Left forelimb (tissue), 1 donor: ENCODE measurements at places on chromosomes 16 and 17.
A peak's percentile ranks its signal among the peaks of the same experiment; 100 is the strongest.

GRCh38 chr16:10937068-10937859, 5.0 kb downstream of the DEXI start:
- DNase-seq, result no peak

GRCh38 chr17:63126607-63127006, 160.6 kb downstream of the TANC2 start:
- no peak for DNase-seq

GRCh38 chr17:50055055-50055425, 870 bp upstream of the ITGA3 start:
- no peak for DNase-seq

DNA sequence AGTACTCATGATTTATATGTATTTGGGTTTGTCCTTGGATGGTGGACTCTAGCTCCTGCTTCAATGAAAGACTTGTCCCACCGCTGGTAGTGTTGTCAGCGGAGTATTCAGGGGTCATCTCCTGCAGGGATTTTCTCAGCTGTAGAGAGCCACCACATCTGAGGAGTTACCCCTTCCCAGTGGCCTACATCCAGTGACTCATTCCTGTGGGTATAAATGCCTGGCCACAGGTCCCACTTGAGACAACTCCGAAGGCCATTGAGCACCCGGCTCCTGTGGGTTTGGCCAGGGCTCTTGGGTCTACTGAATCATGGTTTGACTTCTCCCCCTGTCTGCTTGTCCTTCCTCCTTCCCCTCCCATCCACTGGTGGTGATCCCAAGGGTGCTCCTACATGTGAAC, 34.6 kb upstream of the WSB1 start:
- no peak for DNase-seq

DNA sequence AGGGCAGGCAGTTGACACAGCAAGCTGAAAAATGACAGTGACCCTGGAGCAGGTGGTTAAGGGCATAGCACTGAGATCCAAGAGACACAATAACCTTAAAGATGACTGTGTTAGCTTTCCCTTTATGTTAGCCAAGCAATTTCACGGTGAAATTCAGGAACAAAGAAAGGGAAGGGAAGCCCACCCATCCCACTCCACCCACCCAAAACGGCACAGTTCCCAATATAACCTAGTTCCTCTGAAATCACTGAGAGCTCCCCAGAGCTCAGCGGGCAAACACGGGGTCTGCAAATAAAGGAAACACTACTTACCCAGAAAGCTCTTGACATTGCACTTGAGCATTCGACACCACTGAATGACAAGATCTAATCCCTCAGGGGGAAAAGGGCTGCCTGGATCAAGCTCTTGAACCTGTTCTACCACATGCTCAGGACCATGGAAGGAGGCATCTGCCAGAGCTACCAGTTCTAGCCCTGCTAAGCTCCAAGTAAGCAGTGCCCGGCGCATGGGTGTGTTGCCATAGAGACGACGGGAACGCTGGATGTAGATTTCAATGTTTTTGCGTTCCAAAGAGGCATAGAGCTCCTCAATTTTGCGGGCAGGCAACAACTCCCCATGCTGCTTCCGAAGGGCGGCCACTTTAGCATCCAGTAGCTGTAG, 10.6 kb downstream of the BLTP2 start:
- no peak for DNase-seq

- no peak for DNase-seq
Observed at GRCh38 chr16:2468233-2468724, 2.8 kb upstream of the NTN3 start.

- DNase-seq, result no peak
Observed at GRCh38 chr16:47486856-47487255, 25.7 kb downstream of the PHKB start.

DNA sequence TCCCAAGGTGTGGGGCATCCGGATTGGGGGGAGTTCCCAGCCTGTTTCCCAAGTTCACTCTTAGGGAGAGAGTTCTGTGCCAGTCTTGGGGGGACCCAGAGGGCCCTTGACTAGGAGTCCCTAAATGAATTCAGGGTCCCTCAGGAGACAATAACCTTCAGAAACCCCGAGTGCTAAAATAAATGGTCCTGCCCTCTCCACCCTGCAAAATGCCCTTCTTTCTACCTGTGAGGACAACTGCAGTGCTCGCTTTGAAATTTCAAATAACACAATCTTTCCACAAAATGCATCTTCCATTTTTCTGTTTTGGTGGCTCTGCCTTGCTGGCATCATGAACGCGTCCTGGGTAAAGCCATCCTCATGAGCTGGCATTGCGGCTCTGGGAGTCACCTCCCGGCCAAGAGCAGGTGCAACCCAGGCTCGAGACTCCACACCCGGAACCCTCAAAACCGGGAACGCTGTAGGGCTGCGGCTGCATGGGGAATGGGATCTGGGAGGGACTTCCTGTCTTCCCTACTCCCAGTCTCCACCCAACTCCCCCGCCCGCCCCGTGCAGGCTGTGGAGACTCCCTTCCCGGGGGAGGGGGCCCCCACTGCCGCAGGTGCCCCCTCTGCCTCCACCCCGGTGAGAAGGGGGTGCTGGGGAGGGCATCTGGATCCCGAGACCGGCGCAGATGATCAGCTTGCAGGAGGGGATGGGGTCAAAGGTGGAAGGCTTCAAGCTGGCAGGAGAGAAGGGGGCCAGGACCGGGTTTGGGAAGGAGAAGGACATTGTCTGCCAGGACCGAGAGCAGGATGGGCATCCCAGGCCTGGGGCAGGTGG, at the start of gene ZNF205:
Gene ZNF205, plus strand, starts transcription at position 529 of the 823 bp plus-strand sequence. CDS start 845 bp downstream, outside the sequence.
- peak; percentile 86 for DNase-seq

- DNase-seq, result no peak
Observed at GRCh38 chr17:5238333-5238732, 3.7 kb upstream of the SCIMP start.

GRCh38 chr17:62882284-62882683, 74.2 kb upstream of the MARCHF10 start:
- DNase-seq, result no peak

DNA sequence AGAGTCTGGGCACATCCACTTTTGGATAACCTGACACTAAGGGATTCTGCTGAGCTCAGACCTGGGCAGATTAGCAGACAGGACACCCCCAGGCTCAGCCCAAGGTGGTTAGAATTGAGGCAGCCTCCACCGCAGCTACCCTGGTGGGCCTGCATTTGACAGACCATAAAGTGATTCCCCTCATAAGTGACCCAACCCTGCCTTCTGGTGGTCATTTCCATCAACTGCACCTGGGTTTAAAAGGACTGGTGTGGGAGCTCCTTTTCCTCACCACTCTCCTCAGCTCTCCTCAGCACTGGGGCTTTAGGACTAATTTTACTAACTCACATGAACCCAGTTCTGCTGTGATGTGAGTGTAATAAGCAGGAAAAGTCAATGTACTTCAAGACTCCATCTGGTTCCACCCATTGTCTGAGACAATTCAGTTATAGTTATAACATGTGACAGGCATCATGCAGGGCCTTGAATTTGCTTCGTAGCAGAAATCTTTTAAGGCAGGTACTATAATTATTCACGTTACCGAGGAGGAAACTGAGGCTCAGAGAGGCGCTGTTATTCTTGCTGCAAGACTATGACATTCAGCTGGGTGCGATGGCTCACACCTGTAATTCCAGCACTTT, 42.5 kb downstream of the MYH3 start:
- DNase-seq, result peak; percentile 79

GRCh38 chr17:14316126-14316832, 15.4 kb downstream of the HS3ST3B1 start:
- no peak for DNase-seq

DNA sequence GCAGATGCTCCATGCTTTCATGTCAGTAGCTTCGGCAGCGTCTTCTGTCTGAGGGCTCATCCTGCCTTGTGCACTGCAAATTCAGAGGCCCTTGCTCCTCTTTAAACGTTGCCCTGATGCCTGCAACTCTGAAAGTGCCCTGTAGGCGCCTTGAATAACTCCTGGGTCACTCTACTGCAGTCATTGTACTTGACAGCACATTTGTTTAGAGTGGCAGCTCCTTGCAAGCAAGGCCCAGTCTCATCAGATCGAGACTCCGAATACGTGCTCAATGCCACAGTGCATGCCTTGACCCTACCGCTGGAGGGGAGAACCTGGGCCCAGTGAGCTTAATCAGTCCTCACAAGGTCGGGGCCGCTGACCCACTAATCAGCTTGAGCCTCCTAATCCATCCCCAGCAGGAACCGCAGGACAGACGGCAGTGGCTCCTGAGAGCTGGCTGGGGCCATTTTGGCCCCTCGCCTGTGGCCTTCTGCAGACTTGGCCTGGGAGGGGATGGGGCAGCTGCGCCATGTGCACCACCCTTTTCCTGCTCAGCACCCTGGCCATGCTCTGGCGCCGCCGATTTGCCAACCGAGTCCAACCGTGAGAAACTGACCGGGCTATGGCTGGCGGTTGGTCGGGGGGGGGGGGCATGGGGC, at the start of gene PRCD:
Gene PRCD, plus strand, starts transcription at position 414 of the 641 bp plus-strand sequence. Its CDS starts 98 bp downstream, at position 512.
- peak; percentile 59 for DNase-seq

- DNase-seq, result no peak
Observed at GRCh38 chr17:81576621-81577277, 24.6 kb upstream of the FAAP100 start.

DNA sequence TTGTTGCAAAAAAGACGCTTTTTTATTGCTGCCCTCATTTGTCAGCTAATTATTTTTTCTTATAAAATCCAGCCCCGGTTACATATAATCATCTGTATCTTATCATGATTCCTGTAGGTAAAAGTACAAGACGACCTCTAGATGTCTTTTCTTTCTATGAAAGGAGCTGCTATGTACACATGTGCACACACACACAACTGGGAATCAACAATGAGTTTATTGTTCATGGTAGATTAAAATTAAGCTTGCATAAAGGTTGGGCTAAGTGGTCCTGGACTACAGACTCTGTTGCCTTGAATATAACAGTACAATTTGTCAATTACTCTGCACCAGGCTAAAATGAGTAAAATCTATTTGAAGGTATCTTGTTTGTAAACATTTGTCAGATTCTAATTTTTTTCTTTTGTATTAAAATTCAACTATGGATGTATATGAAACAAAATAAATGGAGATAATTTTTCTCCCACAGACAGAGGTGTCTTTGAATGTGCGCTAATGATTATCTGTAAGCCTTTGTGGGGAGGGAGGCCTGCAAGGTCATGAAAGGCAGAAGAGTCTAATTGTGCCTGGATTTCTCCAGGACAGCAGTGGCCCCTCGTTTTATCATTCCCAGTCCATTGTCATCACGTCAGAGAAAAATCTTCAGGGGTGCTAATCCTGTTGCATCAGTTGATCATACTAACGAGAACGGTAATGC, 13.4 kb downstream of the C17orf58 start:
- DNase-seq, result no peak

DNA sequence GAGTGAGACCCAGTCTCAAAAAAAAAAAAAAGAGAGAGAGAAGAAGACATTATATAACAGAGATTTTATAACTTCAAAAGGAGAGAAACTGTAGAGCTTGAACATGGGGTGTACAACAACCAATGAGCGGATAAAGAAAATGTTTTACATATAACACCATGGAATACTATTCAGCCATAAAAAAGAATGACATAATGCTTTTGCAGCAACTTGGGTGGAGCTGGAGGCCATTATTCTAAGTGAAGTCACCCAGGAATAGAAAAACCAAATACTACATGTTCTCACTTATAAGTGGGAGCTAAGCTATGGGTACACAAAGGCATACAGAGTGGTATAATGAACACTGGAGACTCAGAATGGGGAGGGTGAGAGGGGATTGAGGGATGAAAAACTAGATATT, 61.1 kb downstream of the CHD9NB start:
- no peak for DNase-seq

GRCh38 chr16:57528499-57529390, 7.6 kb downstream of the CCDC102A start:
- DNase-seq, result peak; percentile 40

DNA sequence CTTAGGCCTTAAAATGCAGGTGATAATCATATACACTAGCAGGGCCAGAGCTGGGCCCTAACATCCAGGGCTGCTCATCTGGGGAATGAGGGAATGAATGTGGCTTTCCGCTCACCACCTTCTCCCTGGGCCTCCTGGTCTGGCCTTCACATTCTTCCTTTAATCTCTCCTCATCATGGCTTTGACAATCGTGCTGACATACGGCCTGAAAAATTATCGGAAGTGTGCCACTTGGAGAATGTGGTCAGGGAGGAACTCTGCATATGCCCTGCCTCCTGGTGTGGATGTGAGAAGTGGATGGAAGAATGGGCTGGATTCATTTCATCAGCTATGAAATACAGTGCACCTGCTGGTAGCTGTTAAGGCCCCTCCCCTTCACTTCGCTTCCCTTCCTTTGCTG, 2.4 kb downstream of the WSCD1 start:
- no peak for DNase-seq

DNA sequence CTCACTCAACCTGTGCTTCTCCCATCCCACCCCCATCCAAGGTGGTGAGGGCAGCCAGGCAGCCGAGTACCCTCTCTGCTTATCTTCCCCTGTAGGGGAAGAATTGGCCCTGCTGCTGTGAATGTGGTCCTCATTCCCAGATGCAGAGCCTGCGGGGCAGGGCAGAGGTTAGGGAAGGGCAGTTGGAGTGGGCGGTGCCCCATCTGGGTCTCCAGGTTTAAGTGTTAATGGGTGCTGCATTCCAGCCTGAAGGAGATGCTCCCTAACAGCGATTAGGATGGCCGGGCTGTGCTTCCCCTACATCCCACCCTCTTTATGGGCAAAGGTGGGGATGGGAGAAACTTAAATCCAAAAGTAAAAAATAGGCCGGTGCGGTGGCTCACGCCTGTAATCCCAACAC, 12.1 kb downstream of the TMEM95 start:
- no peak for DNase-seq

GRCh38 chr16:67486805-67487204, 3.5 kb upstream of the AGRP start:
- no peak for DNase-seq

DNA sequence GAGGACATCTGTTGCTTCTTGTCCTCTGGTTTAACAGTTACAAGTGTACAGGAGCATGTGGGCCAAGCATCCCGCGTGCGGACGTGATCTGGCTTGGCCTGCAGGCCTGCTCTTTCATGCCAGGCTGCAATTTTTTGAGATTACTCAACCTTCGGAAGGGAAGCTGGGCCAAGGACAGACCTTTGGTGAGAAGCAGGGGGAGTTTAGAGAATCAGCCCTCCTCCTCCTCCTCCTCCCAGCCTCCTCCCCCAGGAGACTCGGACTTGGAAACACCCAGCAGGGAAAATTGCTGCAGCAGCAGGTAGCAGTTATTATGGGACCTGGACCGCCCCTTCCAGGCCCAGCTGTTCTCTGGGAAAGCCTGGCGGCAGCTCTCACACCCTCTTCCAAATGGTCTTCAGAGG, 5.1 kb upstream of the KLHL36 start:
- DNase-seq, result peak; percentile 82

DNA sequence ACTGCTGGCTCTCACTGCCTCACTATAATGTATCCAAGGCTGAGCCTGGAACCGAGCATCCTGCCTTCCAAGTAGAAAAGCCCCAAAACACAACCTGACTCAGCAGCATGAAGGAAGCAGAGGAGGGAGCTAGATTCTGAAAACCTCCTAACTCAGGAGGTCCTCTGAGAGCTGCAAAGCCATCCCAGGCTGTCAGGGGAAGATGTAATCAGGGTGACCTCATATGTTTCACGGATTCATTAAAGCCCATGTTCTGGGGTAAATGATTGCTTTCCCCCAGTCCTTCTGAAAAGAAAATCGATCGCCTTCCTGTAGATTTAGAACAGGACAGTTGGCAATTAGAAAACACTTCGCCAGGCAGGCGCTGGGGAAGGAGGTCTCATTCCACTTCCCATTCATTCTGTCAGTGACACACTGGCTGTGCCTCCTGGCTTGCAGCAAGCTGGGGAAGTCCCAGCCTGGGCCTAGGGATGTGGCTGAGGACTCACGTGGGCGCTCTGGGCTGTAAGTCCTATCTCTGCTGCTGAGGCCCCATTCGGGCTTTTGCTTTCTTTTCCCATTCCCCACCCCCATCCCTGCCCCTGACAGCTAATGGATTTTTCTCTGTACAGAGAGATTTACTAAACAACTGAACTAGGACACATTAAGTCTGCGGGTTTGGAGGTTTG, 75.7 kb upstream of the TMEM132E start:
- no peak for DNase-seq
